ENCODE measurements at places on chromosomes 2 and 18. TPM values are rescaled to one million over a fixed set of nuclear protein-coding genes. Genes with fewer than 3 reads are reported as not detected.

DNA sequence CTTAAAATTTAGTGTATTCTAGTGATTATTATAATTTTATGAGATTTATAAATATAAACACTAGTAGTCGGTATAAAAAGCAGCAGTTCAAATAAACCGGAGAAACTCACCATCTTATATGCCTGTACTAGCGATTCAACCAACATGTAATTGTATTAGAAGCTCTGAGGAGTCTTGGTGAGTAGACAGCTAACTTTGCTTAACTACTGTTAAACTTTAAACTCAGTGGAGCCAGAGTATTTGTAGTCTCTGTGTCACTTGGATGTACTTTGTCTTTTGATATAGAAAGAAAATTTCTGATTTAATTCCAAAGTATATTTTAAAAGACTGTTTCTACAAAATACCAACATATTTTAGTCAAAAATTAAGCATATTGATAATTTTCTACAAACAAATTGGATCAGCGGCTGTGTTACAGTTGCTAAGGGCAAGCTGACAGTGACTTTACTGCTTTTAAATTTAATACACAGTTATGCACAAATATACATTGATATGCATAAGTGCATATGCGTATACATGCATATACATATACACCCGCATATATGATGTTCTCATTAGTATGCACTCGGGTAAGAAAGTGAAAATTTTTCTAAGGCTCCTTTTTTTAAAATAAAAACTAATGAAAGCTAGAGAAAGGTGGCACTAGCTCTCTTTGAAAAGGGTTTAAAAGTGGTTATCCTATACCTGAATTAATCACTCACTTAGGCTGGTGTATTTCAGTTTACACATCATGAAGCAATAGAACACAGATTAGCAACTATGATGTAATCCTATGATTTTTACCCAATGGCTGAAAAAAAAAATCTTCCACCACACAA is 374.5 kb downstream of the NCKAP5 start:
- DNase-seq = no peak

DNA sequence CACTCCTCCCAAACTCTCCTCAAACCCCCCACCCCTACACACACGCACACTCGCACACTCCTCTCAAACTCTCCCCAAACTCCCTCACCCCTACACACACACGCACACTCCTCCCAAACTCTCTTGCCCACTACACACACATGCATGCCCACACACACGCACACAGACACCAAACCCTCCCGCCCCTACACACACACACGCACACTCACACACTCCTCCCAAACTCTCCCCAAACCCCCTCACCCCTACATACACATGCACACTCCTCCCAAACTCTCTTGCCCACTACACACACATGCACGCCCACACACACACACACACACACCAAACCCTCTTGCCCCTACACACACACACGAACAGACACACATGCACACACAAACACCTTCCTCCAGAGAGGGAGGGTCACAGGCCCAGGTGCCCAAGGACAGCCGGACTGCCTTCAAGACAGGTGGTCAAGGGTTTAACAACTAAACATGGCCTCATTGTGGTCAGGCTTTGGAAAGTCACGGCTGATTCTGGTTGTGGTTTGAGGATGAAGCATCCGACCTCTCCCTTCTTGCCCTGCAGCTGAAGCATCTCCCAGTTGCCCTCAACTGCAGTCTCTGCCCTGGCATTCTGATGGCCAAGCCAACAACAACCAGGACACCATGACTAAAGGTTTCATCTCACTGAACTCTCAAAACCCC is 72.3 kb upstream of the SNTG2 start:
- DNase-seq = no peak

Gene BOD1L2
- polyA plus RNA-seq = not detected

DNA sequence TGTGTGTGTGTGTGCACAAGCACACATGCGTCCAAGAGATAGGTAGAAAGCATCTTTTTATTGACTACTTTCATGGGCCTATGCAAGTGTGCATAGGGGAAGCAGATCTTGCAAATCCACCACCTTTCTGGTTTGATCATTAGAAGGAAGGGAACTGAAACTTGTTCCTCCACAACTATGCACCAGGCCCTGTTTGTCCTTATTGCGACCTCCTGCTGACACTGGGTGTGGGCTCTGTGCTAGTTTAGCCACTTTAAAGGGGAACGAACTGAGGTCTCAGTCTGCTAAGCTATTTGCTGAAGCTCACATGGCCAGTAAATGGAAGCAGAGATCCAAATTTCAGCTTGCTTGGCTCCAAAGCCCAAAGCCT is 32.1 kb upstream of the INSIG2 start:
- no peak for DNase-seq

Gene CKAP2L
- polyA plus RNA-seq = 1.2 TPM

GRCh38 chr2:7083580-7084509 is 166.6 kb downstream of the RNF144A start:
- DNase-seq = no peak

Gene GALR1
- not detected for polyA plus RNA-seq

DNA sequence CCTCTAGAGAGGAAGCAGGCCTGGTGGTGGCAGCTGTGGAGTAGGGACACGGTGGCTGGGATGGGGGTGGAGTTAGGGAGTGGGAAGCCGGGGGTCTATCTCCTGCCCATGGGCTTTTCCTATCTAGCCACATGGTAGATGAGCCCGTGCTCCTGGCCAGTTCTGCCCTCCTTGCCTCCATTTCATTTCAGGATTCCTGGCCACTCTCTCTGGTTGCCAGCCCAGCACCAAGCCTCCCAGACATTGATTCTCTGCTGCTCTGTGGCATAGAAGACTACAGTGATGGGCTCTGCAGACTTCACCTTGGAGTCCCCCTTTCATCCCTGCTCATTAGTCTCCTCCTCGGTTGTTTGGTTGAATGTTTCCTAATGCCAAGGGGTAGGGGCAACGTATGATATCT is 19.4 kb downstream of the SIX3 start:
- no peak for DNase-seq

DNA sequence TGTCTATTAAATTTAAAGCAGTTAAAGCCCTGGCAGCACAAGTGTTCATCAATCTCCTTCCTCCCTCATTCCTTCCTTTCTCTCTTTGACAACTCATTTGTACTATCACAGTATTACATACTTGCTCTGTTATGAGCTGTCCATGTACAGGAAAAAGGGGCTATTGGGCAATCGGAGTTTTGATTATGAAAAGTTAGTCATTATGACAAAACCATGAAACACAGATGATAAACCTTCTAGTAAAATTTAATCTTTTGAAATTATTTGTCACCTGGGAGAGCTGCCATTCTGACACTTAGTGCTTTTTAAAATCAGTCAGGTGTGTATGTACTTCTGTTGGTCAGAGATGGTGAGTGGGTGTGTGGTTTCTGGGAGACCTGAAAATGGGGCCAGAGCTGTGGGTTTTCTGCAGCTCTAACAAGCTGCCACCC is 39.4 kb downstream of the MAP4K4 start:
- peak; percentile 71 for DNase-seq

GRCh38 chr2:169095621-169096105 is 26.3 kb downstream of the DHRS9 start:
- peak; percentile 80 for DNase-seq

- no peak for DNase-seq
Measured at GRCh38 chr2:135839713-135840112, 2.7 kb upstream of the LCT start.

- no peak for DNase-seq
Measured at GRCh38 chr18:52333860-52334259, 6.1 kb upstream of the DCC start.

DNA sequence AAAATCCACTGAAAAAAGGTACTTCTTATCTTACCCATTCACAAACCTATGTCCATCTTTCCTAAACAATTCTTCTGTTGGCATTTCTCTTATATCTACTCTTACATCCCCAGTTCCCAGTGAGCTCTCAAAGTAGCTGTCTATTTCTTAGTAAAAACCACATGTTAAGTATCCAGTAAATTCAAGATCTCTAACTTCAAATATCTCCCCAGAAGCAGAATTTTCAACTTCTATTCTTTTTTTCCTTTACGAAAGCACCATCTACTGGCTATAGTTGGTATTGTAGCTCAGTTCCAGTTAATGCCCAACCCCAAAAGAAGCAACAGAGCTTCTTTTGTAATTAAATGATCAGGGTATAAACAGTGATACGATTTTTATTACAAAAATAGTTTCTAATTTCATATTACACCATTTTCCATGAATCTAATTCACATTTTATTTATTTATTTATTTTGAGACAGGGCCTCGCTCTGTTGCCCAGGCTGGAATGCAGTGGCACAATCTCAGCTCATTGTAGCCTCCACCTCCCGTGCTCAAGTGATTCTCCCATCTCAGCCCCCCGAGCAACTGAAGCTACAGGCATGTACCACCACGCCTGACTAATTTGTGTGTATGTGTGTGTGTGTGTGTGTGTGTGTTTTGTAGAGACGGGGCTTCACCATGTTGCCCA is 28.5 kb downstream of the HRH4 start:
- no peak for DNase-seq

Gene GPR75
- 2.7 TPM for polyA plus RNA-seq

Gene DPYSL5
- polyA plus RNA-seq = not detected

GRCh38 chr2:192010073-192010472 is 163.2 kb upstream of the CAVIN2 start:
- no peak for DNase-seq

Gene ACKR3
- polyA plus RNA-seq = 15.5 TPM

Gene ITPRIPL1
- polyA plus RNA-seq = 0.58 TPM

DNA sequence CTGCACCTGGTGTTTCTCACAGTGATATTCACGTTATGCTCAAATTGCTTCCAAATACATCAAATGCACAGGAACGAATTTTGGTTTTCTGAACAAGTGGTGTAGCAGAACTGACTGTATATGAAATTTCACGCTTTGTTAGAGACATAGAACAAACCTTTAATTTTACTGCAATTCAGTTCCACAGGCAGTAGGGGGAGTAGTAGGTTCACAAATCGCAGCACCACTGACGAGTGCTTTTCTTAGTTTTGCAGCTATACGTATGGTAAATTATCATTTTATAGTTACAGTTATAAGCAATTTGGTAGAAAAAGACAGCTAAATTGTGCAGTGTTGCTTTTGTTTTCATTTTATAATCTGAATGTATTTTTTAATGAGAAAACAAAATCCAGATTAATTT is 113.3 kb downstream of the KIAA1328 start:
- peak; percentile 1 for DNase-seq

Gene NEU4
- polyA plus RNA-seq = not detected

GRCh38 chr2:64626146-64626809 is 27.4 kb downstream of the SERTAD2 start:
- DNase-seq = no peak

Gene UGT1A6
- 133 TPM for polyA plus RNA-seq

GRCh38 chr18:55252053-55252675 is 292.9 kb upstream of the CCDC68 start:
- DNase-seq = no peak

GRCh38 chr18:51655327-51655698 is 457.8 kb upstream of the MEX3C start:
- DNase-seq = no peak

Gene SOX11
- polyA plus RNA-seq = not detected

GRCh38 chr2:102770506-102770905 is 8.7 kb downstream of the TMEM182 start:
- DNase-seq = no peak

- DNase-seq = no peak
Measured at GRCh38 chr2:120176526-120176925, 46.7 kb downstream of the TMEM185B start.

GRCh38 chr18:22485808-22486244 is 68.1 kb upstream of the CTAGE1 start:
- no peak for DNase-seq

- no peak for DNase-seq
Measured at GRCh38 chr2:238839428-238839827, 8.5 kb upstream of the TWIST2 start.

GRCh38 chr2:172234716-172235691 is 132.3 kb upstream of the DLX2 start:
- no peak for DNase-seq

DNA sequence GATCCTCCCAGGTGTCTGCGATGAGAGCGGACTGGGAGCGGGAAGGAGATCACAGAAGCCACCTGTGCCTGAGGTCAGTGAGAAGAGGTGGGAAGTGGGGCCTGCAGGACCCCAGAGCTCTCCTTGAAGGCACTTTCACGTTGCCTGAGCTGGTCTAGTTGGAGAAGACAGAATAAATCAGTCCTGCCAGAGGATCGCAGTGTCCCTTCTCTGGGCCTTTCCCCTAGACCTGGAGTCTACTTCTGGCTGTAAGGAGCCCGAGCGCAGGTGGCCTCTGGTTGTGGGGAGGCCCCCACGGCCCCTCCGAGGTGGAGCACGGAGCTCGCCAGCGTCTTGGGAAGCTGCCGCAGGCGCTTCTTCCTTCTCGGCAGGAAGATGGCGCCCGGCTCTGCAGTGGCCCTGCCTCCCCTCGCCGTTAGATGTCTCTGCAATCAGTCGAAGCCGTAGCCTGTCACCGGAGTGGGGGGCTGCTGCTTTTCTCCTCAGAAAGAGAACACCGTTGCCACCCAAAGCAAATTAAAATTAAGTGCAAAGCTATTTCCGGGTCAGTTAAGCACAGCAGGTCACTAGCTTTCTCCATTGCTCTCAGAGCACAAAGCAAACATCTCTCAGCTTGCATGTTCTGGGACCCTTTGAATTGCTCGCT is 212.0 kb upstream of the MYT1L start:
- no peak for DNase-seq

Gene ZC3H8
- polyA plus RNA-seq = 7.1 TPM

GRCh38 chr2:9370746-9371145 is 52.6 kb downstream of the ITGB1BP1 start:
- no peak for DNase-seq

- no peak for DNase-seq
Measured at GRCh38 chr2:205589479-205589878, 92.8 kb upstream of the NRP2 start.

Gene HAAO
- 0.08 TPM for polyA plus RNA-seq

Gene MYO3B
- 3.1 TPM for polyA plus RNA-seq

DNA sequence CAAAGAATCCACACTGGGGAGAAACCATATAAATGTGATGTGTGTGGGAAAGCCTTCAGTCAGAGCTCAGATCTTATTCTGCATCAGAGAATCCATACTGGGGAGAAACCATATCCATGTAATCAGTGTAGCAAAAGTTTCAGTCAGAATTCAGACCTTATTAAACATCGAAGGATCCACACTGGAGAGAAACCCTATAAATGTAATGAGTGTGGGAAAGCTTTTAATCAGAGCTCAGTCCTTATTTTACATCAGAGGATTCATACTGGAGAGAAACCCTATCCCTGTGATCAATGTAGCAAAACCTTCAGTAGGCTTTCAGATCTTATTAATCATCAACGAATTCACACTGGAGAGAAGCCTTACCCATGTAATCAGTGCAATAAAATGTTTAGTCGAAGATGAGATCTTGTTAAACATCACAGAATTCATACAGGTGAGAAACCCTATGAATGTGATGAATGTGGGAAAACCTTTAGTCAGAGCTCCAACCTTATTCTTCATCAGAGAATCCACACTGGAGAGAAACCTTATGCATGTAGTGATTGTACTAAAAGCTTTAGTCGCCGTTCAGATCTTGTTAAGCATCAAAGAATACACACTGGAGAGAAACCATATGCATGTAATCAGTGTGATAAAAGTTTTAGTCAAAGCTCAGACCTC is 16.7 kb upstream of the ZSCAN30 start:
- DNase-seq = no peak

Measured in keratinocyte (primary cell).